Activated naive CD4-positive, alpha-beta T cell treated with anti-CD3 and anti-CD28 coated beads for 36 hours (primary cell): ENCODE measurements at places on chromosomes 5 and 9. TPM values are rescaled to one million over a fixed set of nuclear protein-coding genes. Genes with fewer than 3 reads are reported as not detected.

DNA sequence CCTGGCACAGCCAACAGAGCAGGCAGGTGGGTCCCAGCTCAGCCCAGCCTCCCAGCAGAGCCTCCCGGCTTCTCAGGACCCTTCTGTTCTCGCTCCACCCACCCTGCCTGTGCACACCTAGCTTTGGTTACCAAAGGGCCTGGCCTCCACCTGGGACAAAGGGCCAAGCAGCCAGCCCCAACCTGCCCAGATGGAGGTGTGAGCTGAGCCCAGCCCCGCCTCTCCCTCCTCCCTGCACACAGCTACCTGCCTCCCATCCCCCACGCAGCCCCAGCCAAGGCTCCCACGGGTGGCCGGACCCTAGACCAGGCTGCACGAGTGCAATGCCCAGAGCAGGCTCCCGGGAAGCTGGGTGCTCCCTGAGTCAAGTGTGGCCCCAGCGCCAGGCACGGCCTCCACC lies 5.6 kb downstream of the TPRN start:
- peaks cover 8% of the 10 kb centered on the region for H3K4me1 ChIP-seq
- H3K27ac ChIP-seq, result no peak overlapping the region
- no peak overlapping the region for H3K4me3 ChIP-seq
- no peak for DNase-seq
- peaks cover 2% of the 10 kb centered on the region for H3K36me3 ChIP-seq

DNA sequence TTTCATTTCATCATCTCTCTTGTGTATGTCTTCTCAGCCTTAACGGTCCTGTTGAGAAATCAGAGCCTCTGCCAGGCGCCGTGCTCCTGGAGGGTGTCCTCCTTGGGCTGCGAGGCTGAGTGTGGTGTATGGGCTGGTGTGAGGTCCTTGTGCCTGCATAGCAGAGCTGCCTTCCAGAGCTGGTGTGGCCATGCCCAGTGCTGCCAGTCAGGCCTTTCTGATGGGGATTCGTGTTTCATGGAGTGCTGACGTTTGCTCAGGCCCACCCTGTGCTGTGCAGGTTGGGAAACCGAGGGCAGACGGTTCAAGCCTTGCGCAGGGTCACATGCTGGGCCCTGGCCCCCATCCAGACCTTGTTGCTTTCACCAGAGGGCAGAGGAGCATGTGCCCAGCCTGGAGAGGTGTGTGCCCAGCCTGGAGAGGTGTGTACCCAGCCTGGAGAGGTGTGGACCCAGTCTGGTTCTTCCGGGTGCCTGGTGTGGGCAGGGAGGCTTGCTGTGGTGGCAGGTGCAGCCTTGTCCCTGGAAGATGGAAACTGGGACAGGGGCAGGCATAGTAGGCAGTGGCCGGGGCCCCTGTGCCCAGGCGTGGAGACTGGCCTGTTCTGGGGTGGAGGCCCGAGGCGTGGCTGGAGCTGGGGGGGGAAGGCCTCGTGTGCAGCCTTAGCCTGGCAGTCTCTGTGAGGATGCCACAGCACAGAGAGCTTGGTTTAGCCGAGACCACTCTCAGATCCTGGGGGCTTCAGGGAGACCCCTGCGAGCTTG lies 84.0 kb downstream of the RXRA start:
- H3K27me3 ChIP-seq, result peaks cover 4% of the 10 kb centered on the region
- no peak overlapping the region for H3K4me3 ChIP-seq
- H3K4me1 ChIP-seq, result peaks cover 20% of the 10 kb centered on the region
- no peak for DNase-seq
- H3K36me3 ChIP-seq, result no peaks in the 10 kb centered on the region

DNA sequence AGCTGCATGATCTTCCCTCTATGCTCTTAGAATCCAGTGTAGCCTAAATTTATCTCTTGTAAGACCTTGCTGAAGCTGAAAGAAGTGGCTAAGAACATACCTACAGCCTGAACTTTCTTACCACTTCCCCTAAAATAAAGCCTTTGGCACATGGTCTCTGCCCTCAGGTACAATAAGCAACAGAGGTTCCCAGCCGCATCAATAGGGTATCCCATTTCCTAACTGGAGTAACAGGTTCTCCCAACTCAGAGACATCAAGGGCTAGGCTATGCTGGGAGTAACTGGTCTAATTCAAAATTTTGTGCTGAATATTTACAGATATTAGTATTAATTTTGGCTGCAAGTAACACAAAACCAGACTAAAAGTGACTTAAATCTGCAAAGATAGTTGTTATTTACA lies 335.8 kb upstream of the TRPC7 start:
- no peak for DNase-seq
- peaks cover 4% of the 10 kb centered on the region for H3K27me3 ChIP-seq
- no peaks in the 10 kb centered on the region for H3K36me3 ChIP-seq
- no peak overlapping the region for H3K27ac ChIP-seq

- H3K4me1 ChIP-seq, result peaks cover 4% of the 10 kb centered on the region
- no peak overlapping the region for H3K27ac ChIP-seq
- H3K36me3 ChIP-seq, result no peaks in the 10 kb centered on the region
- no peaks in the 10 kb centered on the region for H3K27me3 ChIP-seq
- no peak for DNase-seq
- no peak overlapping the region for H3K4me3 ChIP-seq
Observed at GRCh38 chr5:173746047-173746646, 129.7 kb upstream of the BOD1 start.

- peaks cover 8% of the 10 kb centered on the region for H3K4me1 ChIP-seq
- peak; percentile 69 for DNase-seq
- H3K27ac ChIP-seq, result no peak overlapping the region
- no peak overlapping the region for H3K4me3 ChIP-seq
- H3K36me3 ChIP-seq, result no peaks in the 10 kb centered on the region
Observed at GRCh38 chr9:131045300-131046092, 36.5 kb downstream of the LAMC3 start.

GRCh38 chr5:65506961-65507360 lies 25.2 kb upstream of the ADAMTS6 start:
- DNase-seq, result no peak
- no peaks in the 10 kb centered on the region for H3K27me3 ChIP-seq
- H3K4me1 ChIP-seq, result no peaks in the 10 kb centered on the region
- no peak overlapping the region for H3K27ac ChIP-seq

- H3K36me3 ChIP-seq, result no peaks in the 10 kb centered on the region
- no peaks in the 10 kb centered on the region for H3K4me1 ChIP-seq
- H3K27ac ChIP-seq, result no peak overlapping the region
- DNase-seq, result no peak
Observed at GRCh38 chr9:134283111-134283515, 43.1 kb upstream of the RXRA start.

DNA sequence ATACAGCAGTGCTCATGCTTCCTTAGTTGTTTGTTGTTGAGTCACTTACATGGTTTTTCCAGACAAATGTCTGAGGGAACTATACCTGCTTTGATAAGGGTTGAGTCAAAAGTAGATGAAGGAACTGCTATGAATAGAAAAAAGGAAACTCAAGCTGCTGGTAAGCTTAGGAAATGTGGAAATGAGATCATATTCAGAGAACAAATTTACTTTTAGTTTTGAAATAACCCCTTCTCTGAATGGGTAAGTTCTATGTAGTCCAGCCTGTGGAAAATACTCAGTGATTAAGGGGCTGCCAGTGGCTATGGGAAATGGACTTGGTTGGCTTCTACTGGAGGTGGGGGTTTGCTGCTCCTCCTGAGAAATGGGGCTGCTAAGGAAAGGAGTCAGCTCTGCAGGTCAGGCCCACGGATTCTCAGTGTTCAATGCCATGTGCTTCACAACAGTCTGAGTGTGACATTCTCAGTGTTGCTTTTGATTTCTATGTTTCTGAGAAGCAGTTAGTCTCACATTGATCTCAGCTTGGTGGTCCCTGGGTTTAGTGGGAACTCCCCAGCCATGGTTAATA lies 47.7 kb upstream of the GLRX start:
- peak; percentile 65 for DNase-seq
- peaks cover 59% of the 10 kb centered on the region for H3K4me1 ChIP-seq
- H3K27me3 ChIP-seq, result no peaks in the 10 kb centered on the region
- peak overlapping the region; percentile 99 for H3K27ac ChIP-seq
- peak overlapping the region; percentile 68 for H3K4me3 ChIP-seq

- no peak overlapping the region for H3K4me3 ChIP-seq
- H3K36me3 ChIP-seq, result no peaks in the 10 kb centered on the region
- peaks cover 2% of the 10 kb centered on the region for H3K27me3 ChIP-seq
- no peak for DNase-seq
- H3K4me1 ChIP-seq, result no peaks in the 10 kb centered on the region
- H3K27ac ChIP-seq, result no peak overlapping the region
Observed at GRCh38 chr9:98545021-98545420, 163.7 kb downstream of the GABBR2 start.

DNA sequence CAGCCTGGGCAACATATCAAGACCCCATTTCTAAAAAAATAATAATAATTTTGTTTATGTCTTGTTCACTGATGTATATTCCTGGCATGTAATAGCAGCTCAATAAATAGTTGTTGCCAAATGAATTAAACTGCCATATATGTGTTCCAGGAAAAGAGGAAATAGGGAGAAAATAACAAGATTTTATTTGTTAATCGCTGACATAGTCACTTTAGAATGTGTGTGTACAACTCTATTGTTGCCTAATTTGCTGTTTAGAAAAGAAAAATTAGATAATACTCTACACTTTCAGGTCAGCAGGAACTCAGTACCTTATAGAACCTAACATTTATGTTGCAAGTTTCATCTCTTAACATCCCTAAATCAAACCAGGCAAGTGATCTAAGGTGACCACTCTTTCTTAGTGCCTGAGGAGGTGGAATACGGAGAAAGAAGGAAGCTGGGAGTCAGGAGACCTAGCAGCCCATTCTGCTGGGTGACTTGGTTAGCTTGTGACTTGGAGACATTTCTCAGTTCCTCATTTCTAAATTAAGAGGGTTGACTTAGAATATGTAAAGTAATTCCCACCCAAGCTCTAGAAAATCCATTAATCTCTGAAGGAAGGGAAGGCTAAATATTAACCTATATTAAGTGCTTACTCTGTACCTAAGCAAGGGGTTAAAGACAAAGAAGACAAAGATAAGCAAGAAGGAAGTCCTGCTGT lies 110.3 kb upstream of the IQGAP2 start:
- H3K4me3 ChIP-seq, result no peak overlapping the region
- no peaks in the 10 kb centered on the region for H3K36me3 ChIP-seq
- H3K27me3 ChIP-seq, result no peaks in the 10 kb centered on the region

GRCh38 chr9:1957856-1958255 lies 57.3 kb upstream of the SMARCA2 start:
- no peak for DNase-seq
- H3K27ac ChIP-seq, result no peak overlapping the region
- no peaks in the 10 kb centered on the region for H3K4me1 ChIP-seq

- H3K27ac ChIP-seq, result peak overlapping the region; percentile 95
- H3K4me1 ChIP-seq, result peaks cover 49% of the 10 kb centered on the region
- DNase-seq, result no peak
- H3K36me3 ChIP-seq, result peaks cover 26% of the 10 kb centered on the region
- peak overlapping the region; percentile 83 for H3K4me3 ChIP-seq
Observed at GRCh38 chr5:140342896-140343295, 3.5 kb downstream of the HBEGF start.

Gene DMRT3
- total RNA-seq, result not detected

Gene HTR1A
- total RNA-seq, result not detected

Gene CAMK4
- total RNA-seq, result 40.6 TPM

Gene OR1N2
- total RNA-seq, result not detected

Gene ORM2
- total RNA-seq, result not detected

Gene CDH9
- total RNA-seq, result not detected

Gene DRD1
- total RNA-seq, result not detected

Gene SIT1
- total RNA-seq, result 45.4 TPM

Gene EPB41L4B
- 0.25 TPM for total RNA-seq
